Bronchial smooth muscle cell (primary cell): ENCODE measurements at places on chromosomes 2 and 18. TPM values are rescaled to one million over a fixed set of nuclear protein-coding genes. Genes with fewer than 3 reads are reported as not detected.

Gene ERFE
- 0.32 and 1.3 TPM in 2 replicates for total RNA-seq

Gene POTEE
- not detected in 2 replicates for total RNA-seq

Gene ITGB6
- total RNA-seq, result 0.09 TPM in 1 of 2 replicates, not detected in the other

Gene UGT1A4
- under 0.01 TPM in 1 of 2 replicates, not detected in the other for total RNA-seq

Gene LHCGR
- total RNA-seq, result not detected in 2 replicates

Gene FBXO48
- total RNA-seq, result 0.26 and 0.32 TPM in 2 replicates

Gene TUBA3E
- total RNA-seq, result not detected in 2 replicates

Gene ZAP70
- 0.09 and 0.16 TPM in 2 replicates for total RNA-seq

Gene CHRND
- not detected in 2 replicates for total RNA-seq

Gene ANKZF1
- total RNA-seq, result 18.0 and 20.5 TPM in 2 replicates

Gene GREB1L
- 0.16 TPM in 1 of 2 replicates, not detected in the other for total RNA-seq

Gene EDAR
- not detected in 2 replicates for total RNA-seq

Gene FAM210A
- 11.5 and 17.7 TPM in 2 replicates for total RNA-seq

Gene LRPPRC
- total RNA-seq, result 41.9 and 49.0 TPM in 2 replicates
